ENCODE measurements at places on chromosomes 1 and 21.
A peak's percentile ranks its signal among the peaks of the same experiment; 100 is the strongest.

GRCh38 chr1:31577515-31578192 lies 1.3 kb downstream of the TINAGL1 start:
- DNase-seq = no peak

- DNase-seq = no peak
Measured at GRCh38 chr1:85611425-85611824, 30.9 kb downstream of the CCN1 start.

DNA sequence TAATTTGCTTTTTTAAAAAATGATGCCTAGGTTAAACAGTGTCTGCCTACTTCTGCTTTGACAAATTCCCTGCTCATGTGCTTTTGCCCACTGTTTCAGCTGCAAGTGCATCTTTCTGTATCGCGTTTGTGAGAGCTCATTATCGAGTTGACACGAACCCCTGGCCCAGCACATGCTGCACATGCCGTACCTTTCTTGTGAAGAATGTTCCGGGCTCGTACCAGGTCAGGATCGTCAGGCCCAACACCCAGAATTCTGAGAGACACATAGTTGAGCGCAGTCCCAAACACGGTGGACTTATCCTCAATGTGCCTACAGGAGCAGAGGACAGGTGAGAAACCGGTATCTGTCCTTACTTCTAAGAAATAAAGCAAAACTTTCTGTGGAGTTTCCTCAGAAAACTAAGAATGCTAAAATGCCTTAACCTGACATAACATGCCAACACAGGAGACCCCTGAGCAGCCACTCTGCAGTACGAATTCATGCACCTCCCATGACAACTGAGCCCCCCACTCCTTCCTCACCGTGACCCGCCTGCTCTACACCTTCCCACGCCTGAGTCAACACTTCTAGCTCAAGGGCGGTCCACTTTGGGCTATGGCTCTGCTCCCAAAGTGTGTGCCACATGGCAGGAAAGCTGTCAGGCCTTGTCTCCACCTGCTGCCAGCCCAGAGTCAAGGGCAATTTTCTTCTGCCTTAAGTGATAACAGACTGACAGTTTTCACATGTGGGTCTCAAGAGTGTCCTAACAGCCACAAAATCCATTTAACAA lies 6.7 kb downstream of the LSS start:
- DNase-seq = no peak

- no peak for DNase-seq
Measured at GRCh38 chr1:10295481-10296085, 85.2 kb downstream of the KIF1B start.

GRCh38 chr1:117003223-117003875 lies 1.8 kb downstream of the CD101 start:
- DNase-seq = no peak

GRCh38 chr1:223456747-223457146 lies 63.5 kb downstream of the CCDC185 start:
- DNase-seq = no peak

DNA sequence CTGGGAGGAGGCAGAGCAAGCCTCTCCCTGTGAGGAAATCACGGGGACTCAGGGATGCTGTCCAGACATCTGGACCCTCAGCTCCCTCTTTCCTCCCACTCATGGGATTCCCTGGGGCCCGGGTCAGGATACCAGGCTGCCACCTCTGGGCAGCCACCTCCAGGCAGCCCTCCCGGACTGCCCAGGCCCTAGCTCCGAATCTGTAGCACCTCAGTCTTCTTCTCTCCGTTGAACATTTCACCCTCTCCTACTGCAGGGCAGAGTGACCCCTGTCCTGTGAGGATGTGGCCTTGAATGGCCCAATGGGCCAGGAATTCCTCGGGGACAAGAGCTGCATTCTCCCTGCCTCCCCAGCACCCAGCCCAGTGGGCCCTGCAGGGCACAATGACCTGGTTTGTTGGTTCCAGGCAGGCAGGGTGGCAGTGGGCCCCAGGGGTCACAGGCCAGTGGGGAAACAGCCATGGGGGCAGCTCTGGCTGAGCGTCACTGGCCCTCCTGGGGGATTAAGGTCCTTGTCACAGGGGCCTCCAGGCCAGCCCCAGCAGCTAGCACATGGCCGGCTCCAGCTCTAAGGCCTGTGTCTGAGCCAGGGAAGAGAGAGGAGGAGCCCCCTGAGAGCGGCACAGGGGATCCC lies 9.5 kb upstream of the TTC34 start:
- DNase-seq = no peak

GRCh38 chr1:112721966-112722524 lies 6.9 kb upstream of the PPM1J start:
- DNase-seq = no peak

- DNase-seq = no peak
Measured at GRCh38 chr1:247241691-247242090, 14.2 kb upstream of the VN1R5 start.

DNA sequence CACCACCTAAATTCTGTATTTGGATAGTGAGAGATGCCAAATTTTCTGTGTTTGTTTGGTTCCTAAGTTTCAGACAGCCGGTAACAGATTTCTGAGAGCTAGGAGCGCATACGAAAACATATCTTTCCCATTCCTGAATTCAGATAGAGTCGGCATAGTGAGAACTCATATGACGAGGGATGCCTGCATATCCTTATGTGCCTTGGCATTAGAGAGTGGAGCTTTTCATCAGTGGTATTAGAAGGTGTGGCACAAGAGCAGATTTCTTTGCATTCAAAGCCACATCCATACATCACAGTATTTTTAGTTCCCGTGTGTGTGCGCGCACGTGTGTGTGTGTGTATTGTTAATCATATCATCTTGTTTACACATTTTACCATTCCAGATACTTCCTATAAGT lies 85.8 kb downstream of the ATP5PO start:
- DNase-seq = no peak

DNA sequence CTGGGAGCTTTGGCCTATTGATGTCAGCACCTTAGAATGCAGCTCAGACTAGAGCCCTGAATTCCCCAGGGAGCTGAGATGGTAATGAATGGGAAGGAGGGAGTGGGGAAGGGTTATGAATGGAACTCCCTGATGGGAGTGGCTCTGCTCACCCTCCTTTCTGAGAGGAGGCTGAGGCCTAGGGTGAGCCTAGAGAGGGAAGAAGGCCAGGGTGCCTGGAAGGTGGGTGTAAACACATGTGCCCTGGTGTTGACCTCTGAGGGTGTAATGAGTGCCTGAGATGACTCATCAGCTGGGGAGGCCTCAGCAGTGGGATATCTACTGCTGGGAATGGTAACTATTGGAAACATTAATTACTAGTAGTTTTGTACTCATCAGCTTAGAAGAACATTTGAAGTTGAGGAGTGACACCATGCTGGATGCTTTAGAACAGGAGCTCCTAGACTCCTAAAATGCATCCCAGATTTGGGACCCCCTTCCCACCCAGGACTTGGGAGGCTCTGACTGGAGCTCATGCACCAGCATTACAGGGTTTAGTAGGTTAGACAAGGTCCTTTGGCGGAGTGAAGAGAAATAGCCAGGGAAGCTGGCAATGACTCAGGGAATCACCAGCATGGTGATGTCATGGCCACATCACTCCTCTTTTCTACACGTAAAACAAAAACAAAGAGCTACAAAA lies 16.0 kb upstream of the PIGV start:
- no peak for DNase-seq

DNA sequence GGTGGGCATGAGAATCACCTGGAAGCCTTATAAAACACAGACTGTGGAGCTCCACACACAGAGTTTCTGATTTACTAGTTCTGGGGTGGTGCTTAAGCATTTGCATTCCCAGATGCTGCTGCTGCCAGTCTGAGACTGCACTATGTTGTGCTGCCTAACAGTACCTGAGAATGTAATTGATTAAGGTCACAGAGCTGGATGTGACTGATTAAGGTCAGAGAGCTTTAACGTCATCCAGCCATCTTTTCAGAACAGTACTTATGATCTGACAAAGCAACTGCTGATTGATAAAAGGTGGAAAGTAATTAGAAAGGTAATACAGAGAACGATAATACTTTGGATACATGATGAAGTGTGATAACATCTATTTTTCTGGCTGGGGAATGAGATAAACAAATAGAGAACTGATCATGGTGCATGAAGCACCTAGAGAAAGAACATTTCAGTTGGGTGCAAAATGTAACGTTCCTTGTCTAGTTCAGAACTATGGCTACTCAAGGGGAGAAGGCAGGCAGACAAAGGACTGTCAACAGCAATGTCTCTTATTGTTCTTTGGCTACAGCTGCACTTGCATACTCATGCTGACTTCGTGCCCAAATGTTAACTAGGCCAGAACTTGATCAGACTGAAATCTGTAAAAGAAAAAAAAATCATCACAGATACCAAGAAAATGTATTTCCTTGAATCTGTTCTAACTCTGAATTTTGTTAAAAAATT lies 3.7 kb upstream of the UCK2 start:
- no peak for DNase-seq

GRCh38 chr21:15928686-15929425 lies 199.1 kb downstream of the USP25 start:
- no peak for DNase-seq

- DNase-seq = peak; percentile 4
Measured at GRCh38 chr1:51926171-51926812, 47.8 kb upstream of the NRDC start.

Data from activated T-cell treated with anti-CD3 and anti-CD28 coated beads, Interleukin-2, amount 50 U/mL, for 72 hours (primary cell).